Psoas muscle (tissue), 8 donors: ENCODE measurements at places on chromosomes 16 and 17. TPM values are rescaled to one million over a fixed set of nuclear protein-coding genes. Genes with fewer than 3 reads are reported as not detected.
A peak's percentile ranks its signal among the peaks of the same experiment; 100 is the strongest.

DNA sequence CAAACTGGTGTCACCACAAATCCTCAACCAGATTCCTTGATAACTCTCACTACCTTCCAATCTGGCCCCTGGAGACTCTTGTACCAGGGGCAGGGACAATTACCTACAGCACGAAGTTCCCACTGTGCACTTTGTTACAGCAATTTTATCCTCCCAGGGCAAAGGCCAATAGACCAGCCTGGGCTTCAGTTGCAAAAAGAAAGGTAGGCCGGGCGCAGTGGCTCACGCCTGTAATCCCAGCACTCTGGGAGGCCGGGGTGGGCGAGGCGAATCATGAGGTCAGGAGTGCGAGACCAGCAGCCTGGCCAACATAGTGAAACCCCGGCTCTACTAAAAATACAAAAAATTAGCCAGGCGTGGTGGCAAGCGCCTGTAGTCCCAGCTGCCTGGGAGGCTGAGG, 36.9 kb downstream of the USP7 start:
- DNase-seq: no peak

DNA sequence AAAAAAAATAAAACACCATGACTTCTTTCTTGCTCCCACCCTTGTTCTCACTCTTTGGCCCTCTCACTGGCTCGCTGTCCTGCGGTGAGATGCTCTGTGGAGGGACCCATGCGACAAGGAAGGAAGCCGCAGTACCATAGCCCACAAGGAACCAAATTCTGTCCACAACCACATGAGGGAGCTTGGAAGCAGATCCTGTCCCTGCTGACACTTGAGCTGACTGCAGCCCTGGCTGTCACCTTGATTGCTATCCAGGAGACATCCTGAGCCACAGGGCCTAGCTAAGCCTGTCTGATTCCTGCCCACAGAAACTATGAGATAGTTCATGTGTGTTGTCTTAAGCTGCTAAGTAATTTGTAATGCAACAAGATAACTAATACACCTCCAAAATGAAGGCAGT, 4.8 kb upstream of the MT2A start:
- DNase-seq: peak; percentile 45

DNA sequence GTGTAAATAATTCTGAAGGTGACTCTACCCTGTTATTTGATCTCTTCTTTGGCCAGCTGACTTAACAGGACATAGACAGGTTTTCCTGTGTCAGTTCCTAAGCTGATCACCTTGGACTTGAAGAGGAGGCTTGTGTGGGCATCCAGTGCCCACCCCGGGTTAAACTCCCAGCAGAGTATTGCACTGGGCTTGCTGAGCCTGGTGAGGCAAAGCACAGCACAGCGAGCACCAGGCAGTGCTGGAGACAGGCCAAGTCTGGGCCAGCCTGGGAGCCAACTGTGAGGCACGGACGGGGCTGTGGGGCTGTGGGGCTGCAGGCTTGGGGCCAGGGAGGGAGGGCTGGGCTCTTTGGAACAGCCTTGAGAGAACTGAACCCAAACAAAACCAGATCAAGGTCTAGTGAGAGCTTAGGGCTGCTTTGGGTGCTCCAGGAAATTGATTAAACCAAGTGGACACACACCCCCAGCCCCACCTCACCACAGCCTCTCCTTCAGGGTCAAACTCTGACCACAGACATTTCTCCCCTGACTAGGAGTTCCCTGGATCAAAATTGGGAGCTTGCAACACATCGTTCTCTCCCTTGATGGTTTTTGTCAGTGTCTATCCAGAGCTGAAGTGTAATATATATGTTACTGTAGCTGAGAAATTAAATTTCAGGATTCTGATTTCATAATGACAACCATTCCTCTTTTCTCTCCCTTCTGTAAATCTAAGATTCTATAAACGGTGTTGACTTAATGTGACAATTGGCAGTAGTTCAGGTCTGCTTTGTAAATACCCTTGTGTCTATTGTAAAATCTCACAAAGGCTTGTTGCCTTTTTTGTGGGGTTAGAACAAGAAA, 5.1 kb downstream of the STH start:
- peak; percentile 46 for DNase-seq

GRCh38 chr16:84825896-84826557, 6.2 kb downstream of the CRISPLD2 start:
- no peak for DNase-seq

C1QTNF8 gene
- total RNA-seq: not detected

DNA sequence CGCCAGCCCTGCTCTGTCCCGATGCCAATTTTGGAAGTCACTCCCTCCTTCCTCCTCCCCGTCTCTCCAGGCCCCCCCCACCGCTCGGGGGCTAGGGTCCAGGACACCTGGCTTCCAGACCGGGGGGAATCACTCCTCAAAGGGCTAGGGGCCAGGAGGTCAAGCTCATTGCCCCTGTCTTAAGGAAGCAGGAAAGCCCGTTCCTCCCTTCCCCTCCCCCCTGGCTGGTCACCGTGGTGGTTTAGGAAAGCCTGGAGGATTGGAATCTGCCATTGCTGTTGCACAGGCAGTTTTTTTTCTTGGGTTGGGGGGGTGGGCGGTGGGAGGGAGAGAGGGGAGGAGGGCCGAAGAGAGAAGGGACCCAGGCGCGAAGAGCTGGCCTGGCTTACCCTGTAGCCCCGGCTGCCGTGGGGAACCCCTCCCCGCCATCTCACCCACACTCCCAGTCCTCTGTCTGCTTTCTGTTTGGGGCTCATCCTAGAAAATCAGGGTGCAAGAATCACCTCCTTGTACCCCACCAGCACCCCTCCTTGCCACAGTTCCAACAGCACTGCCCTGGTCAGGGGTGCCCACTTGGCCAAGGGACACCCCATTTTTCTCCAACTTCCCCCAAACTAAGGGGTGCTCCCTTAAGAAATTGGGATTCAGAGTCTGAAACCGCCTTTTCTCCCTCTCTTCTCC, 2.9 kb upstream of the BCL6B start:
- DNase-seq: peak; percentile 58

- DNase-seq: peak; percentile 76
Observed at GRCh38 chr16:79437764-79438751, 162.5 kb downstream of the MAF start.

PPP4C gene
- 64.5 TPM for total RNA-seq

DNA sequence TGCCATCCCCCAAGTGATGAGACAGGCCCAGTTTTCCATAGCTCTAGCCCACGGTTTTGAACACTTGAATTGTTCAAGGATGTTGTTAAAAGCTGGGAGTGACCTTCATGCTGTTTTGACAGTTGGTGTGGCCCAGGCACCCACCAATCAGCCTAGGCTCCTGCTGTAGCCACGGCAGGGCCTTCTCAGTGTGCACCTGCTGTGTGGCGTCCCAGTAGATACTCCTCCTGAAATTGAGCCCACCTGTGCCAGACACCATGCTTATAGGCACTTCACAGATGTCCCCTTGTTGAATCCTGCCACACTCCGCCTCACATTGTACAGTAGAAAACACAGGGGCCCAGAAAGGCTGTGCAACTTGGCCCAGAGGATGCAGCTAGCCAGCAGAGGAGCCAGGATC, 86.4 kb downstream of the SOCS1 start:
- no peak for DNase-seq
